ENCODE measurements at places on chromosomes 2 and 18. TPM values are rescaled to one million over a fixed set of nuclear protein-coding genes. Genes with fewer than 3 reads are reported as not detected.
A peak's percentile ranks its signal among the peaks of the same experiment; 100 is the strongest.

- DNase-seq: no peak
- H3K36me3 ChIP-seq: no peaks in the 10 kb centered on the region
- H3K4me3 ChIP-seq: no peak overlapping the region
- no peaks in the 10 kb centered on the region for H3K27me3 ChIP-seq
- H3K4me1 ChIP-seq: no peaks in the 10 kb centered on the region
These were observed 417.5 kb upstream of the MYT1L start for GRCh38 chr2:2748399-2749205.

- no peaks in the 10 kb centered on the region for H3K36me3 ChIP-seq
- no peak overlapping the region for H3K27ac ChIP-seq
- H3K4me3 ChIP-seq: no peak overlapping the region
- no peak for DNase-seq
- H3K27me3 ChIP-seq: no peaks in the 10 kb centered on the region
These were observed 362.6 kb upstream of the ID2 start for GRCh38 chr2:8319219-8319618.

DNA sequence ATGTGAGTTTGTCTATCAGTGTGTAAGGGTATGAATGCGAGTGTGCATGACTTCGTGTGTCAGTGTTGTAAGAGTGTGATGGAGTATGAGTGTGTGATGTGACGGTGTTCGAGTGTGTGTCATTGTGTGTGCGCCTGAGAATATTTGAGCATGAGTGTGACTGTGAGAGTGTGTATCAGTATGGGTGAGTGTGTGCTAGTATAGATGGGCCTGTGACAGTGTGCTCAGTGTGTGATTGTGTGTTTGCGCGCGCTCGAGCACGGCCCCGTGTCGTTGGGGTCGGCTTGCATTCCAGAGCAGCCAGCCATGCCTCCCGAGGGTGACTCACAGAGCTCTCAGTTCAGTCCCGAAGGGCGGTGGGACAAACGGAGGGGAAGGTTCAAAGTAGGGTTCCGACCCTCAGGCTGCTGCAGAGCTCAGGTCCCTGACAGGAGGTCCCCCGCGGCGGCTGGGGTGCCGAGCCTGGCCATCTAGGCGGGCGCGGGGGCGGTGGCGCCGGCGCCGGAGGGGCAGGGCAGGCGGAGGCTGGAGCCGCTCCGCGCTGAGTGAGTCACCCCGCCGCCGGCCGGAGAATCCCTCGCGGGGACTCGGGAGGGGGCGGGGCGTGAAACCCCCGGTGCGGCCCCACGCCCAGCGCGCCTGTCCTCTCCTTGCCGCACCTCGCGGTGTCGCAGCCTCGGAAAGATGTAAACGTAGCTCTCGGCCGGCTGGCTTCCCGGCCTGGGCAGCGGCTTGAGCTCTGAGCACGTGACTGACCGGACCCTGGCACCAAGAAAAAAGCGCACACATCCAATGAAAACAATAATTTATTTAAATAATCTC, 3.8 kb downstream of the DLX2 start:
- peaks cover 24% of the 10 kb centered on the region for H3K36me3 ChIP-seq
- H3K27me3 ChIP-seq: peaks cover 85% of the 10 kb centered on the region
- peak overlapping the region; percentile 64 for H3K4me3 ChIP-seq
- H3K27ac ChIP-seq: peak overlapping the region; percentile 2
- DNase-seq: peak; percentile 77

- no peaks in the 10 kb centered on the region for H3K4me1 ChIP-seq
- no peaks in the 10 kb centered on the region for H3K36me3 ChIP-seq
- H3K27ac ChIP-seq: no peak overlapping the region
- H3K27me3 ChIP-seq: no peaks in the 10 kb centered on the region
- no peak for DNase-seq
These were observed 946.5 kb upstream of the FAM98A start for GRCh38 chr2:34545486-34546136.

- no peaks in the 10 kb centered on the region for H3K27me3 ChIP-seq
- peaks cover 47% of the 10 kb centered on the region for H3K36me3 ChIP-seq
- H3K4me1 ChIP-seq: no peaks in the 10 kb centered on the region
These were observed 40.6 kb downstream of the IWS1 start for GRCh38 chr2:127485694-127486071.

DNA sequence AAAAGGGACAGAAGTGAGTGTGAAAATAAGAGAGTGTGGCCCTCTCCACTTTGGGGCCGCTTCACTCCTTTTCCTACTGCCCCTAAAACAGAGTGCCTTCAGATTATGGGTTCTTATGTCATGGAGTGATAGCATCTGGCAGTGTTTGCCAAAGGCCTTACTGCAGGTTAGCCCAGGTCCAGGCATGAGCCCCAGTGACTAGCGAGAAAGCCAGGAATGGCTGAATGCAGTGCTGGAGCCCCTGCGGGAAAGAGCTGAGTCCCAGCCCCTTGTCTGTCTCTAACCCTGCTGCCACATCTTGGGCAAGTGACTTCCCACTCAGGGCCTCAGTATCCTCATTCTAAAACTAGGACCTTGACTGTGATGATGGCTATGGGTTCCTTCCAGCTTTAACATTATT, 6.0 kb downstream of the IGFBP5 start:
- no peaks in the 10 kb centered on the region for H3K27me3 ChIP-seq
- peaks cover 14% of the 10 kb centered on the region for H3K36me3 ChIP-seq
- DNase-seq: no peak
- peaks cover 22% of the 10 kb centered on the region for H3K4me1 ChIP-seq
- no peak overlapping the region for H3K4me3 ChIP-seq

The SCG2 gene
- 0.56 TPM for total RNA-seq

The FZD7 gene
- total RNA-seq: 11.3 TPM

The PCARE gene
- not detected for total RNA-seq

The ADCYAP1 gene
- total RNA-seq: not detected

All from Calu3 (cell line).